ENCODE measurements at places on chromosomes 2 and 18. TPM values are rescaled to one million over a fixed set of nuclear protein-coding genes. Genes with fewer than 3 reads are reported as not detected.

The CABYR gene
- 7.1 TPM for polyA plus RNA-seq

The RAB6C gene
- not detected for polyA plus RNA-seq

The C2orf80 gene
- 28.1 TPM for polyA plus RNA-seq

The SNED1 gene
- polyA plus RNA-seq, result 0.66 TPM

The HK2 gene
- polyA plus RNA-seq, result 0.07 TPM

The ANTXR1 gene
- 5.7 TPM for polyA plus RNA-seq

The CENPO gene
- polyA plus RNA-seq, result 3.0 TPM

Data from Purkinje cell (primary cell).